Activated T-cell treated with anti-CD3 and anti-CD28 coated beads for 48 hours (primary cell): ENCODE measurements at places on chromosomes 1 and 21.

- no peak for DNase-seq
These were observed 5.0 kb downstream of the MLLT11 start for GRCh38 chr1:151065089-151065645.

DNA sequence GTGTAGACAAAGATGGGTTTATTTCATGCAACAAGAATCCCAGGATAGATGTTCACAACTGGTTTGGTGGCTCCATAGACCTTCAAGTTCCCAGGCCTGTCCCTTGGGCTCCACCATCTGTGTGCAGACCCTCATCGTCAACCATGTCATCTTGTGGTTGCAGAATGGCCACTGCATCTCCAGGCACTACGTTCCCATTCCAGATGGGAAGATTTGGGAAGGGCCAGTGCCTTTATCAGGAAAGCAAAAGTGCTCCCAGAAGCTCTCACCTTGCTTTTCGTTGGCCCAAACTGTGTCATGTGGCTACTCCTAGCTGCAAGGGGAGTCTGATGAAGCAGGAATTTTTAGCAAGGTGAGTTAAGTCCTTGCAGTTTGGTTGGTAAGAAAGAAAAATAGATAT is 12.8 kb downstream of the TMCC2 start:
- no peak for DNase-seq

DNA sequence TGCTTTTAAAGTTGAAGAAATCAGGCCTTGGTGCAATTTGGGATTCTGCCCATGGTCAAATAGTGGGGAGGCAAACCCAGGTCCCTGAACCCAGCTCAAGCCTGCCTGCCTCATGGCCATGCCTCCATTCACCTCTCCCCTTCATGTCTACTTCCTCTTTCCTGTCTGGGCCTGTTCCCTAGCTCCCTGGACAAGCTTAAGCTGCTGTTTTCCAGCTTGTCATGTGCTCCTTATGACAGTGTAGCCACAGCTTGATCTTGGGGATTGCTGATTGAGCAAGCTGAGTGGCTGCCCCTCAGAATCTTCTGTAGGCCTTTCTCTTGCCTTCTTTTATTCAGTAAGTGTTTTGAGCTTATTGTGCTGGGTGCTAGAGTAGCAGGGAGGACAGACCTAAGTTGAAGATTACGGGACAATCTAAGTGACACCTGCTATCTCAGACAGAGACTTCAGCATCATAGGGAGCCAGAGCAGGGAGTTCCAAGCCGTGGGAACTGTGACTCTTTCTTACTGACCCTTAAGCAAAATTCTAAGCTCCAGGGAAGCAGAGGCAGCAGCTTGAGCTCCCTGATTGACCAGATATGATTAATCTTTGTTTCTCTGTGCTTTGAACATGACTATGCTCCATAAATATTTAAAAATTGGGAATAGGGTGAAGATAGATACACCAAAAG is 520 bp upstream of the MR1 start:
- no peak for DNase-seq

- DNase-seq = no peak
These were observed 25.2 kb downstream of the ETS2 start for GRCh38 chr21:38830671-38831525.

DNA sequence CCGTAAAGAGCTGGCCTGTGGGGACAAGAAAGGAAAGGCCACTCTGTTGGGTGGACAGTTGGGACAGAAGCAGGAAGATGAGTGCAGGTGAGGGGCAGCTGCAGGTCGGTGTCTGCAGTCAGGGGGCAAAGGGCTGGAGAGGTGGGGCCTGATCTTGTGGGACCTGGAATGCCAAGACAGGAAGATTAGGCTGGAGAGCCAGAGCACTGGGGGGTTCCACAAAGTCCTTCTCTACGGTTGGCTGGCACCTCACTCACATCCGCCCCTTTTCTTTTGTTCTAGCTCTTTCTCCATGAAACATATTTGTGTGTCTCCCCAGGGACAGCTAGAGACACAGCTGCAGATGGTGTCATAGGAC is 404.1 kb downstream of the PTPRU start:
- no peak for DNase-seq

GRCh38 chr1:209168204-209168603 is 415.3 kb upstream of the CAMK1G start:
- DNase-seq = no peak

GRCh38 chr1:95888941-95889390 is 655.0 kb downstream of the RWDD3 start:
- DNase-seq = no peak

- DNase-seq = no peak
These were observed 29.4 kb downstream of the FRRS1 start for GRCh38 chr1:99737016-99737415.
